T-helper 1 cell (primary cell): ENCODE measurements at places on chromosomes 6 and 20.
A peak's percentile ranks its signal among the peaks of the same experiment; 100 is the strongest.

GRCh38 chr20:1622450-1622849 is 2.6 kb upstream of the SIRPB1 start:
- DNase-seq: no peak

DNA sequence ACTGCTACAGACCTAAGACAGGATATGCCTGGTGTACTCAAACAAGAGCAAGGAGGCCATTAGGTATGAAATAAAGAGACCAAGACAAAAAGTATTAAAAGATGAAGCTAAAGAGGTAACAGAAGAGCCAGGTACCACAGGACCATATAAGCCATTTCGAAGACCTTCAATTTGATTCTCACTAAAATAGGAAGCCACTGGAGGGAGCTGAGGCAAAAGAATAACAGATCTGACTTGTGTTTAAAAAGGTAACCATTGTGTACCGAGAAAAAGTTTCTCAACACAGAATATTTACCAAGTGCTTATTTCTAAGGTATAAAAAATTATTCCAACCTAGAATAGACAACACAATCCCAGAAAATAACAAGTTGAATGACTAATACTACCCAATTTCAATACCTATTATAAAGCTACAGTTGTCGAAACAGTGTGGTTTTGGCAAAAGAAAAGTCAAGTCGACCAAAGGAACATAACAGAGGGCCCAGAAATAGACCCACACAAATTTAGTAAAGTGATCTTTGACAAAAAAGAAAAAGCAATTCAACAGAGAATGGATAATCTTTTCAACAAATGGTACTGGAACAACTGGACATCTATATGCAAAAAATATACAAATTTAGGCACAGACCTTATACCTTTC is 125.3 kb upstream of the DST start:
- DNase-seq: no peak

DNA sequence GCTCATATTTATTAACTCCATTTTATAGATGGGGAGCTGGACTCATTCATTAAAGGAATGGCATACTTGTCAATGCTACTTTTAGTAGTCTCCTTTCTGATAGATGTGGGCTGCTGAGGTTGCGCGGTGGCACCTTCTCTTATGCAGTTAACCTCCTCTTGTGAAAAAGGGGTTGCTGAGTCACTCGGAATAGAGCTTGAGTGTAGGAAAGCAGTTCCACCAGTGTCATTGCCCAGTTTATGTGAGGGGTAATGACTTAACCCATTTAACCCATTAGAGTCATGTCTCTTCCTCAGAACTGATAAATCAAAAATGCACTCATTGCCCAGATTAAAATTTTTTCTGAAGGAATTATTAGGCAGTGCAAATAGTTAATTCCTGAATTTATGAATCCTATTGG is 6.3 kb downstream of the MAPK14 start:
- no peak for DNase-seq

GRCh38 chr6:41594326-41594725 is 43.9 kb upstream of the MDFI start:
- DNase-seq: no peak

GRCh38 chr6:76706631-76707030 is 634.2 kb upstream of the IMPG1 start:
- no peak for DNase-seq

- no peak for DNase-seq
Measured at GRCh38 chr6:142014515-142014914, 118.2 kb upstream of the GJE1 start.

GRCh38 chr6:41268478-41268877 is 18.0 kb downstream of the TREM1 start:
- no peak for DNase-seq

DNA sequence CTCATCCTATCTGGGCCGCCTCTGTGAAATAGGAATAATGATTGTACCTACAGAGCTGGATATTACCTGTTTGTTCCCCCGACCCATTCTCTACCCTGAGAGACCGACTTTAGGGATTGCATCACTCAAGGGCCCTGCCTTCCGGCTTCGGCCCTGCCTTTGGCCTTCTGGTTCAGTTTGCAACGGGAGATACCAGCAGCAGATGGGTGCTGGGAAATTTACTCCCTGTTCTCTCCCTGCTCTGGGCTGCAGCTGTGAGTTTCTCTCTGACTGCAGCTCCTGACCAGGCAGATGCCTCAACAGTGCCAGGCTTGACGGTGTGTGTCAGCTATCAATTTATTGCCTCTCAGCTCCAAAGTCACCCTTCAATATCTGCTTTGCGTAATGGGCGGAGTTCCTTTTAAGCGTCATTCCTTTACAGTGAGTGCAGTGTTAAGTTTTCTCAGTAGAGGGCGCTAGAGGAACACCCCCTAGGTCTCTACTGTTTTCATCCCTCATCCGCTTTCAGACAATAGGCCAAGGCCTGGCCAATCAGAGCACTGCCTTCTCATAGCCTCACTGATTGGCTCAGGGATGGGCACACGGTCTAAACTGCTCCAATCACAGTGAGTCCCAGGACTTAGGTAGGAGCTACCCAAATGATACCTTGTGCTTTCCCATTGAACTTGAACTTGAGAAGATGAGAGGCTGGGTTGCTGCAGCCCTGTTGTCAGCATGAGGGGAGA is 30.0 kb downstream of the KCNG1 start:
- DNase-seq: peak; percentile 73

GRCh38 chr20:37315452-37316110 is 26.1 kb downstream of the MANBAL start:
- DNase-seq: no peak

GRCh38 chr20:31691646-31692275 is 30.9 kb downstream of the BCL2L1 start:
- no peak for DNase-seq

DNA sequence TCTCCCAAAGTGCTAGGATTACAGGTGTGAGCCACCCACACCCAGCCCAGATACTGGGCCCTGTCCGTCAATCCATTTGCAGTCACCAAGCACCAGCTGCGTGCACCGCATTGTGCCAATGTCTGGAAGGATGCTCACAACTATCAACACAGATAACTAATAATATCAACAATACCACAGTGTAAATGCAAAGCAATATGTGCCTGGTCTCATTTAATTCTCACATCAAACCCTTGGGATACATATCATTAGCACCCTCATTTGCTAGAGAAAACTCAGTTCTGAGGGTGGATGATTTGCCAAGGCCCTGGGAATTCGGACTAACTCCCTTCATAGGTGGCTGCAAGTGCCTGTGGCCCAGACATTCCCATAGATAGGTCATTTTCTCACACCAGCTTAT is 14.5 kb downstream of the RIPOR3 start:
- no peak for DNase-seq

DNA sequence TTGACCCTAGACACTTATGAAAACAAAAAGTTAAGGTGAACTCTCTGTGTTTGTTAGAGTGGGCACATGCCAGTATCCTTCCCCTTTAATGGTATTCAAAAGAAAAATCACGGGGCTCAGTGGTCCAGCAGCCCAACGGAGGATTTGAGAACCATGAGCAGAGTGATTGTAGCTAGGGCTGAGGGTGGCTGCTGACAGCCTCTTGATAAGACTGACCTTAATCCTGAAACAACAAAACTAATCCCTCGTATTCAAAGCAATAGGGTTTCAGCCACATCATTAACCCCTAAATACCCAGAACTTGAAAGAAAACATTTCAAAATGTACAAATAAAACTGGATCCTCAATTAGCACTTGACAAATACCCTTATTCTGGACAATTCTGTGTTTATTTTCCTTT is 95.1 kb downstream of the SNAP25 start:
- DNase-seq: no peak

GRCh38 chr6:27501187-27501586 is 28.3 kb upstream of the ZNF184 start:
- DNase-seq: no peak

DNA sequence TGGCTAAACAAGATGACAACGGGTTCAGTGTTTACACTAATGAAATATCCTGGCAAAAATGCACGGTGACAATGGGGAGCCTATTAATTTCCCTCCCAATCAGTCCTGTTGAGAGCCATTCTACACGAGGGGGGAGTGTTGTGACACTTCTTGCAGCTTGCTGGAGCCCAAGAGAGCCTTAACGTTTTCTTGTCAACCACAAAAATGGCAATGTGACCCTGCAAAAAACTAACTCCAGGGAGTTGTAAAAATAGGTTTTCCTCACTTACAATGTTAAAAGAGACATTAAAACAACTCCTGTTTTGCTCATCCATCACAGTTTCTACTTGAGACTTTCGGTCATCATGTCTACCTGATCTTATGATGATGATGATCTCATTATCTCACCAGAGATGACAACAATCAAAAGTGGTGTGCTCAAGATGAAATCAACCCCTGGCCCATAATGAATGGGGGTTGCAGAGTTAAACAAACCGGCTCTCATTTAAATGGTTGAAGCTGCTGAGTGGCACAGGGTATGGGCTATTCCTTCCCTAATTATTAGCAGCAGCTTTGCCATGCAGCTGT is 57.9 kb downstream of the GJA10 start:
- no peak for DNase-seq

DNA sequence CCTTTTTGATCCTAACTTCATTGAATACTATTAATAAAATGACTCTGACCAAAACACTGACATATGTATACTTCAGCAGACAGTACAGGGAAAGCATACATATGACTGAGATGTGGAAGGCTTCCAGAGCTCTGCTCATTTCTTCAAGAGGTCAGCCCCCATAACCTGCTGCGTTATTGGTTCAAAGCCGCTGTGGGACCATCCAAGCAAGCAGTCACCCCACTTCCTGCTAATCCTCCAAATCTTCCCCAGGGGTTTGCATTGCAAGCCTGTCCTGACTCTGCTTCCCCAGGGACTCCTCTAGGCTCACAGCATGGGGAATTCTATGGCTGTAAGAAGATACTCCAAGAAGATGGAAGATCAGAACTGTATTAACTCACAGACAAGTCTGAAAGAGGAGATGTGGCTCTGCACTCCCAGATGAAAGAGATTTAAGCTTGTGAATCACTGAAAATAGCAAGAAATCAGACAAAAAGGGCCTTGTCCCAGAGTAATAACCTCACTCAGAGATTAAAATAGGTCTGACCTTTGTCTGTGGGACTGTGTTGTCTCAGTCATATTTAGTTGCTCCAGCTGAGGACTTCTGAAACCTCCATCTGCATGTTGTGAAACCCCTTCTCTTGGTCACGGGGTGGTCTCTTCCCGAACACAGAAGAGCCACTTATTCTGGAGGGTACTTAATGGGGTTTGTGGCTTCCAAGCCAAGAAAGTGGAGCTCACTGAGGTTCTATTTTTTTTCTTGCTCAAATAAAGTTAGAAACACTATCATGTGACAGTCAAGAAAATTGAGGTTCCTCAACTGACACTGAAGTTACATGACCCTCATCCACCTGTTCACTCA is 101.5 kb upstream of the MARCKS start:
- DNase-seq: no peak

- DNase-seq: no peak
Measured at GRCh38 chr6:99334526-99335127, 14.8 kb downstream of the FAXC start.
